Melanocyte of skin (primary cell): ENCODE measurements at places on chromosomes 3 and 15. TPM values are rescaled to one million over a fixed set of nuclear protein-coding genes. Genes with fewer than 3 reads are reported as not detected.

NSUN3 gene
- 14.0 and 17.3 TPM in 2 replicates for total RNA-seq

SCN10A gene
- total RNA-seq: not detected in 2 replicates

FILIP1L gene
- 0.36 TPM in 1 of 2 replicates, not detected in the other for total RNA-seq

CCRL2 gene
- 0.33 TPM in 1 of 2 replicates, not detected in the other for total RNA-seq

SLC9A9 gene
- total RNA-seq: 3.6 and 5.2 TPM in 2 replicates

MKRN2OS gene
- 0.69 TPM in 1 of 2 replicates, not detected in the other for total RNA-seq

PLOD2 gene
- 33.7 and 43.3 TPM in 2 replicates for total RNA-seq
